GM12864 (cell line): ENCODE measurements at places on chromosomes 6 and 20.

DNA sequence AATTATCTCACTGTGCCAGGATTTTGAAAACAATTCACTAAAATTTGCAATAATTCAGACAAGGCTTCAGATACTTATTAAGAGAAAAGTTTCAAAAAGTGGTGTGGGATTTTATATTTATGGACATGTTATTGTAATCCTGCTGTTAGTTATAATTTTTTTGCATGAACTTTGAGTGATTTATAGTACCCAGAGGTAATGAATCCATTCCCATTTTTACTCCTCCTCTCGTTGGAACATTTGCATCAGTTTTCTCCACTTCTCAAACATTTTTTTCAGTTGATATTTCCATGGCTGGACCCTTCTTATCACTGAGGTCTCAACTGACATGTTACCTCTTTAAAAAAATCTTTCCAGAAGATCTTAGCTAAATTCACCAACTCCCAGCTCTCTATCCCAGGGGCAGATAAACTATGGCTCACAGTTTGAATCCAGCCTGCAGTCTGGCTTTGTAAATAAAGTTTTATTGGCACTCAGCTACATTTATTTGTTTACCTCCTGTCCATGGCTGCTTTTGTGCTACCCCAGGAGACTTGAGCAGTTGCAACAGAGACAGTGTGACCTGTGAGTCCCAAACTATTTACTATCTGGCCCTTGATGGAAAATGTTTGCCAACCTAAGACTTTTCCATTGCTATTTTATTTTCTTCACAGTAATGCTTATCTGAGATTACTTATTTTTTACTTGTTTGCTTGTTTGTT is 83.4 kb downstream of the TSHZ2 start:
- DNase-seq, result no peak

GRCh38 chr20:62061851-62062423 is 3.7 kb downstream of the TAF4 start:
- no peak for DNase-seq

DNA sequence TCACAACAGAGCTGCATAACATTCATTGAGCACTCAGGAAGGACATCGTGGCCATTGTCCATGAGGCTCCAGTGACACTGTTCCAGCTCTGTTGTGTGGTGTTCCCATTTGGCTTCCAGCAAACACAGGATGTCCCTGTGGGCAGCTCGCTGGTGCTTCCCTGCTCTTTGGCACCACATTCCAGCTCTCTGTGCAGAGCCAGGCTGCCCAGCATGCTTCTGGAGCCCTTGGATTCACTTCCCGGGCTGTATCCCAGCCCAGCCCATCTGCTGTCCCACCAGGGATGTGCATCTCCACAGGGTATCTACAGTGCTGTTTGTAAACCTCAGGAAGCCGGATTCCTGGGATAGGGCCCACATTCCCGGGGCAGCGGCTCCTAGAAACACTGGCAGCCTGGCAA is 57.2 kb downstream of the CTCFL start:
- no peak for DNase-seq

- DNase-seq, result no peak
These were observed 270.5 kb downstream of the ESR1 start for GRCh38 chr6:152078001-152078400.

GRCh38 chr6:91155129-91155785 is 568.4 kb upstream of the MAP3K7 start:
- no peak for DNase-seq

GRCh38 chr20:50541606-50542041 is 31.4 kb downstream of the PTPN1 start:
- DNase-seq, result no peak
